Stimulated activated CD8-positive, alpha-beta memory T cell treated with anti-CD3 and anti-CD28 coated beads, Interleukin-2, amount 100 ng/mL, for 1 hour (primary cell): ENCODE measurements at places on chromosomes 3 and 15.

GRCh38 chr15:96306321-96306720, 24.2 kb upstream of the NR2F2 start:
- no peak for DNase-seq

DNA sequence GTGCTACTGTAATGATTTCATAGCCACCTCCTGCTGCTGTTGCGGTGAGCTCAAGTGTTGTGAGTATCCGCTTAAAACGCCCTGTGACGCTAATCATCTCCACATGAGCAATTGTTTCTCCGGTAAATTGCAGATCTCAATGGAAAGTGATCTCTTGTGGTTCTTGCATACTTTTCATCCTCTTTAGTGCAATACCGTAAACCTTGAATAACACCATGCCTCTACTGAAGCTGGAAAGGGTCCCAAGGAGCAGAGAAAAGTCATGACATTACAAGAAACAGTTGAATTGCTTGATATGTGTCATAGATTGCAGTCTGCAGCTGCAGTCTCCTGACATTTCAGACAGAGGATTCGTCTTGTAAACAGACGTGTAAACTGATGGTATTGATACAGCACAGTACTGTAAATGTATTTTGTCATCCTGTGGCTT, 6.0 kb upstream of the CEMIP start:
- no peak for DNase-seq

DNA sequence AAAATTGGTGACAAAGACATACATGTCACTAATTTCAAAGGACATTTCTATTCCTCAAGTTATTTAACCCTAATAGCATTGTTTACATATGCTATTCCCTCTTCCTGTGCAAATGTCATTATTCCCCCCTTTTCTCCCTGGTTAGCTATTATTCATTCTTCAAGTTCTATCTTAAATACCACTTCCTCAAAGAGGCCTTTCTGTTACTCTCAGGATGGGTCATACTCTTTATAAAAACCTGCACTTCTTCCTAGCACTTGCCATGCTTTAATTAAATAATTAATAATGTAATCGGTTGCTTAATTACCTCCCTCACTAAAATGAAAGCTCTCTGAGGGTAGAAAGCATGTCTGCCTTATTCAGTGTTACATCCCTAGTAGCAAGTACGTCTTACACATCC, 88.5 kb downstream of the XRN1 start:
- no peak for DNase-seq

DNA sequence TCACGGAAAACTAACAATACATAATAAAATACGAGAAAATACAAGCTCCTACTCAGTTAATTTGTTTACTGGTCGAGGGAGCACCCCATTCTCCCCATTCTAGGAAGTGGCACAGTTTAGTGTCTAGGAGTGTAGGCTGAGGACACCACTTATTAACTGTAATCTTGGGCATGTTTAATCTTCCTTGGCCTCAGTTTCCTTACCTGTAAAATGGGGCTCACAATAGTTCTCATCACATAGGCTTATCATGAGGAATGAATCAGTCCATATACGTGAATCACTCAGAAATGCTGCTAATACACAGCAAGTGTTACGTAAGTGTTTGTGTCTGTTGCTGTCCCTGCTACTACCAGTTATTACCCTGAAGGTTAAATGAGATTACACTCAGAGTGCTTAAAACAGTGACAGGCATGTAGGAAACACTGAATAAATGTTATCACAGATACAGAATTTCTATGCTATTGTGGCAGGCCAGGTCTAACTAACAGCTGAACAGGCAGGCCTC, 210.2 kb downstream of the OSBPL10 start:
- no peak for DNase-seq

GRCh38 chr15:71679223-71679792, 131.0 kb upstream of the NR2E3 start:
- DNase-seq = no peak

GRCh38 chr3:113329757-113330156, 111.5 kb downstream of the CFAP44 start:
- no peak for DNase-seq

DNA sequence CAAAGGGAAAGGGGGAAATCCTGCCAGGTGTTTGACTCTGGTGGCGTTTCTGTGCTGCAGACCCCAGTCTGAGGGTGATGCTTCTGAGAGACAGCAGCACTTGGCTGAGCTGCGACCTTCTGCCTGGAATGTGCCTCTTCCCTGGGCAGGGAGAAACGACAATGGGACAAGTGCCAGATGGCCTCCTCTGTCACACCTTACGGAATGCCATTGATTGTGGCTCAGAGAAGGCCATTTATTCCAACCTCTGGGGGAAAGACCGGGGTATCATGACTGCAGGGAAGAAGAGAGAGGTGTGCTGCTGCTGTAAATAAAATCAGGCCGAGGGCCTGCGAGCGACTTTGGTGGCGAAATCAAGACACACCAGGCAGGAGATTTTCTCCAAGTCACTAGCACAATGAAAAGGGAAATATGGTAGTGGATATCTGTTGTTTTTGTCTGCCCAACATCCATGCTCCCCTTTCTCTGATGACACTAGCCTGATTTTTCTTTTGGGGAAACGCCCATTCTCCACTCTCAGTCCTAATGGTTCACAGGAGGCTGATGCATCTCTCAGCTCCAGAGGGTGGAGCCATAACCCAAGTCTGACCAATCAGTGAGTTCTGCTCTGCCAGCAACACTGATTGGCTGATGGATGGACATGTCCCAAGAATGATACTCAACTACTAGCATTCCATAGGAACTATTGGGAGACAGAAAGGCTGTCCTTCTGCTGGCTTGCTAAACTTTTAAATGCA, 336.1 kb downstream of the FOXP1 start:
- DNase-seq = no peak

DNA sequence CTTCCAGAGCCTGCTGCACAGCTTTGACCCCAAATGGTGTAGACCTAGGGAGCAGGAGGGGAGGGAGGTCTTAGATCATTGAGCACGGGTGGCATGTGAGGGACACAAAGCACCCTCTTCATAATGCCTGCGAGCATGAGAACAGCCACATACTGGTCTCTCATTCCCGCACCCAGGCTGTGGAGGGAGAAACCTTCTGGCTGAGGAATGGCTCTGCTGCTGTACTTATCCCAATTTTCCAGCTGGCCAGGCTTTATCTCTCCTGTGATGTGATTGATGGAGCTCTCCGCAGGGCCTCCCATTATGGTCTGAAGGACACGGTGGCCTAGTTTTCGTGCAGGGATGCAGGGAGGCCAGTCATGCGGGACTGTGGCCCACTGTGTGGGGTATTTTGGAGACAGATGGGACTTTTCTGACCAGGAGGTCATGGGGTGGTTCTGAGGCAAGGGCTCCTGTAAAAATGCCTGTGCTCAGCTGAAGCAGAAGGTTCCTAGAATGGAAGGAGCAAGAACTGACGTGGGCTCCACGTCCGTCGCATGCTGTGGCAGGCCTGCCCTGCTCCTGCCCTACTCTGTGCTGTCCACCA, 251.5 kb downstream of the PLCL2 start:
- no peak for DNase-seq

DNA sequence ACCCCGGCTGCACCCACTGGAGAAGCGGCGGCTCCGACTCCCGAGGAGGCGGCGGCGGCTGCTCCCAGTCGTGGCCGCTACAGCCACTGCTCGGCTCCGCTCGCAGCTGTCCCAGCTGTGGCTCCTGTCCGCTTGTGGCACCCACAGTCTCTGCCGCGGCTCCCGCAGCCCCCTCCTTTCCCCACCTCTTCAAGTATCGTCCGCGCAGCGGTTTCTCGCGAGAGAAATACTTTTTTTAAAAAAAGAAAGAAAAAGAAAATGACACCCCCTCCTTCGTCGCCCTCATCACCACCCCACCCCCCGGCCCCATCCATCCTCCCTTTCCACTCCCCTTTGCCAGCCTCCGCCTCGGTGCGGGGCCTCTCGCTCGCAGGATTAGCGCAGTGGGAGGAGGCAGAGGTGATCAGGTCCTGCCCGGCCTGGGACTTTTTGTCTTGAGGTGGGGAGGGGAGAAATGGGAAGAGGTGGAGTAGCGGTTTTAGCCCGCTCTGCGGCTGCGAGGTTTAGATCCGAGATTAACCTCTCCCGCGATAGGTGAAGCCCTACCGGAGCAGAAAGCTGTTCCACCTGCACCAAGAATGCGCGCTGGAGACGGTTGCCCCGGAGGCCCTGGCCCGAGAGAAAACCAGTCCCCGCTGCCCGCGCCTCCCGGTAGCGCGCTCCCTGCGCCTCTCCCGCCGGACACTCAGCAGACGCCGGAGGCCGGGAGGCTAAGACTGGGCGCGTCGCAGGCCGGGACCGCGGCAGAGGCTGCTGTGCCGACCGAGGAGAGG, at the start of gene FBN1:
TSS of gene FBN1 (minus strand) at position 152 of the 773 bp plus-strand sequence. CDS start 940 bp downstream, outside the sequence.
- no peak for DNase-seq

DNA sequence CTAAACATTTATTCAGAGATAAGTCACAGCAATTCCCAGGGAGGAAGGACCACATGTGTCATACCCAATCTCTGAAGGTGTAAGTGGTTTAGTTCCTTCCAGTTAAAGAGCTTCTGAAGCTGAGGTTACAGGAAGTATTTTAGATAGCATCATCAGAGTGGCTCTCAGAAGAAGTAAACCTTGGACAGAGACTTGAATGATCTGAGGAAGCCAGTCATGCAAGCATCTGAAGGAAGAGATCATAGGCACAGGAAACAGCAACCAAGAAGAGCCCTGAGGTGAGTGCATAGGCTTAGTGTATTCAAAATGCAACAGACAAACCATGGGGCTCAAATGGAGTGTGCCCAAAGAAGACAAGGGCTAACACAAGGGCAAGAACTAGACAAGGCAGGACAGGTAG, 210.3 kb downstream of the ULK4 start:
- DNase-seq = no peak

DNA sequence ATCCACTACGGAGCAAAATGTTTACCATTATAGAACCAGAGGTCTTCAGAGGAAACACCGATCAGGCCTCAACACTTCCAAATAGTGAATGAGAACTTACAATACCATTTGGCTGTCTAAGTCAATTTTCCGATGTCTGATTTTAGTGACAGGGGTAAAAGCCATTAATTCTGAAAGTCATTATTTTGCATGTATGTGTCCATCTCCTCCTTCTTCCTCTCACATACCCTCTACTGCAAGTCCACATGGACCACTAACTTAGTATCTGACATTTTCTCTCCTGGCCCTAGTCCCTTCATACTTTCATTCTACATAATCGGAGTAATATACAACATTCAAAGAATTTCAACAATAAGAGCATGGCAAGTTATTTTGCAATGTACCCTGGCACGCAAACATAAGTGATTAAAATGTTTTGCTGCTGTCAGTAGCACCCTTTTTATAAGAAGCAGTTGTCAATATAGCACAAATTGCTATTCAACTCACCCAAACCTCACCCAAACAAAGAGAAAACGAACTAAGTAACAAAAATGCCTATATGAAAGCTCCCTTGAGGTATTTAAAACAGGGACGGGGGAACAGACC, 1.9 kb downstream of the TOP2B start:
- DNase-seq = no peak

DNA sequence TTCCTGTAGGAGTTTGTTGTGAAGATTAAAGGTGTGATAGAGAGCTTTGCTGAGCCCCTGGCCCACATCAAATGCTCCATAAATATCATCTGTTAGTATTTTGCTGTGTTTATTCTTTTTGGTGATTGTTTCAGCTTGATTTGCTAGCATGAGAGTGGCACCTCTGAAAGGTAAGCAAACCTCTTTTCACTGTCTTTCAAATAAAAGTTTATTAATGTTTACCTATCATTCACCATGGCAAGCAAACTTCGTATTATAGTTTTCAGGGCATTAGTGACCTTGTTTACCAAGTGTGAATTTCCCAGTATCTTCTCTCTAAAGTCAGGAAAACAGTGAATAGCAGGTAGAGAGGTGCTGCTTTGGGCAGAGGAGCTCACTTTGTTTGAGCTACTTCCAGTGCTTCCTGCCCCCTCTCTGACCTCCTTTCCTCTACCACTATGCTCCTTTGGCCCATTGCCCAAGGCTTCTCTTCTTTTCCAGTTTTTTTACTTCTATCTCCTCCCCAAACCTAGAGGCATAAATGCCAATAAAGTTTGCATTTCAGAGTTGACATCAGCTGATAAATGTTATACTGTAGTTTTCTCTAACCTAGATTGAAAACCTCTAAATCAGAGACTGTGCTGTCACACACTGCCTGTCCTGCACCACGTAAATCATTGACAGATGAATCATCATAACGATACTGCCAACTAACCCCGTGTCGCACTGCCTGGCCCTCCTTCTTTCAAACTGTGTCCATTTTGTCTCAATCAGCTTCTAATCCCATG, 569.0 kb downstream of the TUSC7 start:
- DNase-seq = no peak

- no peak for DNase-seq
Observed at GRCh38 chr3:169594402-169594801, 69.1 kb downstream of the MECOM start.

DNA sequence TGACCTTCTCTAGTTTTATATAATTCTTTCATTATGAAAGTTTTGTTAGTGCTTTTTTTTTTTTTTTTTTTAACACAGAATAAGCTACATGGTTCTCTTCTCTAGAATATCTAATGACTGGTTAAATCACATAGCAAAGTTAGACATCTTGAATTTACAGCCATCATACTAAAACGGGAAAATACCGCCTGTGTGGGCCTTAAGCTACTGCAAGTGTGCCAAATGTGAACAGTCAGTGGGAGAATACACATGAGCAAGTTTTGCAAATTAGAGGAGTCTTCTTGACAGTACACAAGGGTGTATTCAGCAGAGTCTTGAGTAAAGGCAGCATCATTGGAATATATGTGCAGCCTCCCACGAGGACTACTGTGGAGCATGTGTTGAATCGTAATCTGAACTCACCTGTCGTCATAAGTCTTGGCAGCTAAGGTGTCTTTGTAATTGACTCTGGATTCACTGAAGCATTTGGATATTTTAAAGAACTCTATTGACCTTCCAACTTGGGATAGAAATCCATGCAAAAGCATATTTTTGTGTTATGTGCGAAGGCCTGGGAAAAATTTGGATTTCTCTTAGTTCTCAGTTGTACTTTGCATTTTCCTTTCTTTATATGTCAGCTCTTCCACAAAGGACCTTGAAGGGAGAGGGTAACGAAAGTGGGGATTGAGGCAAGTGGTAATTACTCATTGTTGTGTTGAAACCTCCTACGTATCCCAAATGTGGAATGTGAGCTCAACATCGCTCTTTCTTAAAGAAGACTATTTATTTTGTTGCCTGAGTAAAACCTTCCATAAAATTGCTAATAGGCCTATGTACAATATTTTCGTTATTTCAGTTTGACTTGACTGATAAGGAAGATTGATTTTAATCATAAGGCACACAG, 117.4 kb downstream of the ATG7 start:
- DNase-seq = no peak

DNA sequence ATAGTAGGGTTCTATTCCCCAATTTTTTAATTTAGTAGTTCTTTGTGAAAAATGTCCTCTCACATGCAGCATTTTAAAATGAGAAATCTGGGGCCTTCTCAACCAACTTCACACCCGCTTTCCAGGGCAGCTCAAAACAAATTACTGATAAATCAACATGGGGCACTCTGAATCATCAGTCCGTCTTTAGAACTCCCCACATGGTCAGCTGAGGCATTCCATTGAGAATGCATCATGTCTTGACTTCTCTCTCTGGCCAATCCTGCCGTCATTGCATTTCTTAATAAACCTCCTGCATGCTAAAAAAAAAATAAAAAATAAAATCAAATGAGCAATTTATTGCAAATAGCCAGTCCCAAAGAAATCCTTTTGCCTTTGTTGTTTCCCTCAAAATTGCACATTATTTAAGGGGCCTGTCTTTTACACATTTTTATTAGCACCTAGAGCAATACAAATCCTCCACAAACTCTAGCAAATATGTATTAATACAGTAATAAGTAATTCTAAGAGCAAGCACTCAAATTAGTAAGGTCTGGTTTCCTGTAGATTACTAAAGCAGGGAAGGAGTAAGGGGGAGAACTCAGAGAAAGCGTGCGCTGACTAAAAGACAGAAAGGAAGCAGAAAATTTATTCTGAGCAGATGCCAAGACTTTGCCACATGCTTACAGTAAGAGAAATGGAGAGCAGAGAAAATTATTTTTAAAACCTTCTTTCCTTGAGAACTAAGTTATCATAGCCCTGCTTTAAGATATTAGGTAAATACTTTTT, 175.7 kb downstream of the TNIK start:
- no peak for DNase-seq
